GM20000 (cell line): ENCODE measurements at places on chromosomes 2 and 18.

DNA sequence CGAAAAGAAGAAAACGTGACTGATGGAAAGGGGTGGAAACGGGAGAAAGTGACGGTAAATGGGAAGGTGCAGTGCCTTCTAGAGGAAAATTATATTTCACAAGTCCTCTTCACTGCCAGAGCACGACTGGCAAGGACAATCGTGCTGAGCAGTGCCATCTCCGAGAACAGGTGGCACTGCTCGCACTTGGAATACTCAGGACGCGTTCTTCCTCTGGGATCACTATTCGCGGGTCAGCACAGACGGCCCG lies 364 bp downstream of the STAT1 start:
- no peak for DNase-seq

DNA sequence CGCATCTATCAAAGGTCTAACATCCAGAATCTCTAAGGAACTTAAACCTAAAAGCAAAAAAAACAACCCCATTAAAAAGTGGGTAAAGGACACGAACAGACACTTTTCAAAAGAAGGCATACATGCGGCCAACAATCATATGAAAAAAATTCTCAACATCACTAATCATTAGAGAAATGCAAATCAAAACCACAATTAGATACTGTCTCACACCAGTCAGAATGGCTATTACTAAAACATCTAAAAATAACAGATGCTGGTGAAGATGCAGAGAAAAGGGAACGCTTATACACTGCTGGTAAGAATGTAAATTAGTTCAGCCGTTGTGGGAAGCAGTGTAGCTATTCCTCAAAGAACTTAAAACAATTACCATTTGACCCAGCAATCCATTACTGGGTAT lies 38.0 kb downstream of the PPP3R1 start:
- no peak for DNase-seq

- DNase-seq = no peak
Measured at GRCh38 chr2:177241711-177242120, 22.8 kb downstream of the NFE2L2 start.

DNA sequence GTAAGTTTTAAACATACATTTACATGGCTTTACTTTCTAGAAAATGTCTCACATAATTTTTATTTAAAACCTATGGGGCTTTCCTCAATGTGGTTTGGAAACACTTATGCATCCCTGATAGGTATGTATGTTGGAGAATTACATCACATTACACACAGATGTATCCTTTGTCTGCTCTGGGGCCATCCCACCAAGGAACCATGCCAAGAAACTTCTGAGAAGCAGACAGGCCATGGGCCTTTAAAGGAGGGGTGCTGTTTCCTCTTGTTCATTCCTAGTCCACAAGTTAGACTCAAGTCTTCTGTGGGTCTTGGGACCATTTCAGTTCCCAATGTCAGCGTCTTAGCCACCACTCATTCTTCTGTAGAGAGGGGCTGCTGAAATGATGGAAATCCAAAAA lies 162.0 kb upstream of the SETBP1 start:
- no peak for DNase-seq

DNA sequence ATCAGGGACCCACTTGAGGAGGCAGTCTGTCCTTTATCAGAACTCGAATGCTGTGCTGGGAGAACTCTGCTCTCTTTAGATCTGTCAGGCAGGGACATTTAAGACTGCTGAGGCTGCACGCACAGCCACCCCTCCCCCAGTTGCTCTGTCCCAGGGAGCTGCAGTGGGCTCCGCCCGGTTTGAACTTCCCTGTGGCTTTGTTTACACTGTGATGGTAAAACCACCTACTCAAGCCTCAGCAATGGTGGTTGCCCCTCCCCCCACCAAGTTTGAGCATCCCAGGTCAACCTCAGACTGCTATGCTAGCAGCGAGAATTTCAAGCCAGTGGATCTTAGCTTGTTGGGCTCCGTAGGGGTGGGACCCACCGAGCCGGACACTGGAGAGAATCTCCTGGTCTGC lies 11.8 kb upstream of the LHCGR start:
- DNase-seq = no peak

- peak; percentile 80 for DNase-seq
Measured at GRCh38 chr2:64831134-64831976, 157.8 kb upstream of the SLC1A4 start.

DNA sequence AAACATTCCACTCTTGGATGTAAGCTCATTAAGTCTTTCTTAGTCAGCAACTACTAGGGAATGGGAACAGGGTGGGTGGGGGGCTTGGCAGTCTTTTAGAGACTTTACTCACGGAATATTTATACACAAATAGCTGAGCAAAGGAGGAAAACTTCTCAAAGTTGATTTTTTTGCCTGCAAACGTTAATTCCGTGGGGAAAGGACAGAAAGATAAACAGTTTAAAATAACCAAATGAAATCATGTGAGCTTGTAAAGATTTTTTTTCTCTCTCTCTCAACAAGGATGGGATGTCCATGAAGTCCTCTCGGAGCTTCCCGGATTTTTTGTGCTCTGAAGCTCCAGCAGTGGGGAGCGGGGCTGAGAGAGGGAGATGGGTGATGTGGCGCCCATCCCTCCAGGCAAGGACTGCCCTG lies 32.2 kb upstream of the MAT2A start:
- DNase-seq = no peak

DNA sequence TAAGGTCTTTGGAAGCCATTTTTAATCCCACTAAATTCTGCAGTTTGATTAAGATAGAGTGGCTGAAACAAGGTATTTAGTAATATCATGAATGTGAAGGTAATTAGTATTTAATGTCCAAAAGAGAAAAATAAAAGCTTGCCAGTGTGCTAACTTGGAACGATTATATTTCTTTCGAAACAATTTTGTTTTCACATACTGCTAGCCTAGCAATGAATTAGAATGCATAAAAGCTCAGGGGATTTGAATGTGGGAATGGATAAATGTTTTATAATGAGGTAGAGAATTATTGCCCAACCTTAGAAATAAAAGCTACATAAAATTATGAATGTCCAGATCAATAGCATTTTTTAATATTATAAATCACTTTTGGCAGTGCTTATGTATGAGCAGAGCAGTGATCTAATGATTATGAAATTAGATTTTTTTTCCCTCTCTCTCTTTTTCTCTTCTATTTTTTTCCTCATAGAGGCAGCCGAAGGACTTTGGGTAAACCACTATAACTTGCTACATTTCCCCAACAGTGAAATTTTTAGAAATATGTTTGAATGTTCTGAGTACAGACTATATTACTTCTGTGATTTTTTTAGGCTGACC lies 75.5 kb downstream of the PLCL1 start:
- no peak for DNase-seq

- no peak for DNase-seq
Measured at GRCh38 chr18:49340446-49340845, 120.0 kb downstream of the DYM start.

- no peak for DNase-seq
Measured at GRCh38 chr2:201746551-201746950, 34.2 kb downstream of the ALS2 start.

DNA sequence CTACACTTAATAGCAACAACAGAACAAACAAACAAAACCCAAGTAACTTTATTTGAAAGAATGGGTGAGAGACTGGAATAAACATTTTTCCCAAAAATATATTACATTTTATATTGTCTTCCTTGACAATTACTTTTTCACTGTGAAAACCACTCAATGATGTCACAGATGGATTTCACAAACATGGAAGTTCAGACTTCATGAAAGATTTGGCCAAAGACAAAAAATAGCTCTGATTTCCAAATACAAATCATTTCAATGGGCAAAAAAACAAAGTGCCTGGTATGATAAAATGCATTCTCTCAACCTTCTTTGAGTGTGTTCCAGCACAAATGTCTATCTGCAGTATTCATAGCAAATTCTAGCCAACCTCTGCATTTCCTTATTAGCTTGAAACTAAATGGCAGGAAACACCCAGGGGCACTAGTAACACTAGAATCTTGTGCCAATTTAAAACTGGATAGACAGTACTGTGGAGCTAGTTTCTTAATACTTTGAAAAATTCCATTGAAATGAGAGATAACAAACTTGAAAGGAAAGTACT lies 28.5 kb upstream of the NAPG start:
- no peak for DNase-seq

- peak; percentile 36 for DNase-seq
Measured at GRCh38 chr2:105691947-105692390, 52.7 kb upstream of the NCK2 start.

GRCh38 chr2:118837067-118837466 lies 10.4 kb downstream of the EN1 start:
- peak; percentile 20 for DNase-seq

GRCh38 chr2:124162256-124162655 lies 137.2 kb downstream of the CNTNAP5 start:
- no peak for DNase-seq

DNA sequence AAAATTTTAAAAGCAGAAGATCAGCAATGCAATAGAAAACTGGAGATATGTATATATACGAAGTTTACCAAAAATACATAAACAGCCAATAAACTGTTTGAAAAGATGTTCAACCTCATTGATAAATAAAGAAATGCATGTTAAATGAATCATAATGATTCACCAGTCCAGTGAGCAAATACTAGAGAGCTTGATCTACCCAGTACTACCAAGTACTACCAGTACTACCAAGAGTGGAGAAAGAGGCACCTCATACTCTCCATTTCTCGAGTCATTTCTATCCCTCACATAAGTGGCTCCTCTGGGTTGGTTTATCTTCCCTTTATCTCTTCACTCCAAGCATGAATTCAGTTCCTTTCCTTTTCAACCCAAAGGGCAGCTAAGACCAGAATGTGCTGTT lies 138.9 kb downstream of the MREG start:
- no peak for DNase-seq

DNA sequence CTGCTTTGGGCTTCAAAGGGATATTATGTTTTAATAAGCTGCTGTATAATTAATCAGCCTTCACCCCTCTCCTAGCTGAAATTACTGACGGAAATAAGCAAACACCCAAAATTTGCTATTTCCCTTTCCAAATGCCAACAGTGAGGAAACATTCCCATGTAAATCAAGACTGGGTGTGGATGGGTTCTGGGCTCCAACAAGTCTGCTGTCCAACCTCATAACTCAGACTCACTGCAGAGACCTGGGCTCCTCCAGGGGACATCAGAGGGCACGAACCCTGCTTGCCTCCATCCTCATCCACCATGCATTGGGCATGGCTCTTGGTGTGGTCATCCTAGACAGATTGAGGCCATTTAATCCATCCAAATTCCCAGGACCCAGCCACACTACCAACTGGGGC lies 173.7 kb downstream of the C1D start:
- DNase-seq = no peak

GRCh38 chr2:15984368-15985255 lies 44.3 kb downstream of the MYCN start:
- DNase-seq = no peak
